Non-pigmented ciliary epithelial cell (primary cell): ENCODE measurements at places on chromosomes 5 and 9.

- no peak for DNase-seq
Observed at GRCh38 chr9:132733260-132733815, 63.1 kb downstream of the GTF3C4 start.

- no peak for DNase-seq
Observed at GRCh38 chr5:39423331-39423751, 1.4 kb downstream of the DAB2 start.

DNA sequence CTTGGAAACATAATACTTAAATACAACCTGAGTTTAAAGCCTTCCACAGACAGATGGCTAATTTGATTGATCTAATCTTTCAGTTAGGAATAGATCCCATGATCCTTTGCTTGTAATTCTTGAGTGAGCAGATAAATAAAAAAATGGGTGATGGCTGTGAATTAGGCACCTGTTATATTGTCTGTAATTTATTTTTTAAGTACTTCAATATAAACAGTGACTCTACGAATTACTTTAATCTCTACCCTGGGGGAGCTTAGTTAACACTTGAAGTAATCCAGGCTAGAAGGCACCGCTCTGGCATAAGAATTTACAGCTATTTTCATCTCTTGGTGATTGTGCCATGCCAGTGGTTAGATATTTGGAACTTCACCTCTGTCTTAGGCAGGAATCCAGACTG, 9.0 kb downstream of the EGFLAM start:
- no peak for DNase-seq

DNA sequence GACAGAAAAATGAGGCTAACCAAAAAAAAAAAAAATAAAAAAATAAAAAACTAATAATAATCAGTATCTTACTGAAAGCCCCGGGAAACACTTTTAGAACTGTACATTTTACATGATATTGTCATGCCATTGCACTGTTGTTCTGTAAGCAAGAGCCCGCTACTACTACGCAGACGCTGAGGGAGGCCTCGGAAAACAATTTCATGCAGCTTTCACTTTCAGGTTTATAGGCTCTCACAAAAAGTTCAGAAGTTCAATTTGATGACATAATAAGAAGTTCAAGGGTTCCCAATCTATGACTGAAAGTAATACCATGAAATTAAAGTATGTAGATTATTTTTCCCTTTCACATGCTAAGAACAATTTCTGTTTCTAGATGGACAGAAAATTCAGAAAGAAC, 318.3 kb upstream of the ITGA1 start:
- no peak for DNase-seq
